ENCODE measurements at places on chromosomes 12 and 14. TPM values are rescaled to one million over a fixed set of nuclear protein-coding genes. Genes with fewer than 3 reads are reported as not detected.

TAS2R42 gene
- polyA plus RNA-seq, result not detected

CAPS2 gene
- polyA plus RNA-seq, result 8.6 TPM

TAS2R50 gene
- polyA plus RNA-seq, result 0.26 TPM

SLC6A13 gene
- 1.9 TPM for polyA plus RNA-seq

SP1 gene
- polyA plus RNA-seq, result 78.4 TPM

GRCh38 chr12:79569679-79570078 is 121.1 kb downstream of the PAWR start:
- DNase-seq, result no peak

- no peak for DNase-seq
These were observed 131.1 kb downstream of the CACNA1C start for GRCh38 chr12:2183556-2184541.

GRCh38 chr14:35666429-35667043 is 132.6 kb downstream of the INSM2 start:
- no peak for DNase-seq

- DNase-seq, result no peak
These were observed 505 bp upstream of the HEBP1 start for GRCh38 chr12:13000616-13000924.

- no peak for DNase-seq
These were observed 116.2 kb downstream of the BMP4 start for GRCh38 chr14:53840444-53840843.

- no peak for DNase-seq
These were observed 218.8 kb downstream of the LRIG3 start for GRCh38 chr12:58701536-58701935.

DNA sequence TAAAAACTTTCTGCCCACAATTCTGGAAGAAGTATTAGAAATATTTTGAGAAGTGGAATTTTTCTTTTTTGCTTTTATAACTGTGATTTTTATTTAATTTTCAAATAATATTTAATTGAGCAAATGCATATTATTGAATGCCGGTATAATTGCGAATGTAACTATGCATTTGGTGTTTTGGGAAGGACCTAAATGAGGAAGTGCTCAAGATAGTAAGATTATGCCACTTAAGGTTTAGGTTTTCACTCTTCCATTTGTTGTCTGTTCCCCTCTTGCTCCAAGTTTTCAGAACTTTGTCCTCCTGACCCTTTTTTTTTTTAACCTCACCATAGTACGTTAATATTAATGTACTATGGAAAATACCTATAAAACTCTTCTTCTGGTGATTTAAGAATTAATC is 85.8 kb downstream of the KIAA0586 start:
- no peak for DNase-seq

DNA sequence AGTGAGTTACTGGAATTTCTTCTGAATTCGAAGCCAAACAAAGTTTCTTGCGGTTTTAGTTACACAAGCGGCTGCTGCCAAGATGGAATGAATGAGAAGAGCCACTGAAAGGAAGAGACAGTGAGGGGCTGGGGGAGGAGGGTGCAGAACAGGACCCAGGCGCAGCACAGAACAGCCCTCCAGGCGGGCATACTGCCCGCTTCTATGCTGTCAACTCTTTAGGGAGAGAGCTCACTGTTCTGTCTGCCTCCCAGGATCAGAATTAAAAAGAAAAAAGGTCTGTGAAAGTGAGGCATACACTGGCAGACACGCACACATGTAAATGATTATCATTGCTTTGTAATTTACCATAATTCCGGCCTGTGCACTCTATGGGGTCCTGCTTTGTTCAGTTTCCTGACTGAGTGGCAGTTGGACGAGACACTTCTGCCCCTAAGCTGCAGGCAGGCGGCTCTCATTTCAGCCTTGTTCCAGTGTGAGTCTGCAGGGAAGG is 231.6 kb downstream of the CACNA1C start:
- no peak for DNase-seq

All from right lung (tissue), 10 donors.